Neural progenitor cell (in vitro differentiated cells): ENCODE measurements at places on chromosomes 2 and 18. TPM values are rescaled to one million over a fixed set of nuclear protein-coding genes. Genes with fewer than 3 reads are reported as not detected.

DNA sequence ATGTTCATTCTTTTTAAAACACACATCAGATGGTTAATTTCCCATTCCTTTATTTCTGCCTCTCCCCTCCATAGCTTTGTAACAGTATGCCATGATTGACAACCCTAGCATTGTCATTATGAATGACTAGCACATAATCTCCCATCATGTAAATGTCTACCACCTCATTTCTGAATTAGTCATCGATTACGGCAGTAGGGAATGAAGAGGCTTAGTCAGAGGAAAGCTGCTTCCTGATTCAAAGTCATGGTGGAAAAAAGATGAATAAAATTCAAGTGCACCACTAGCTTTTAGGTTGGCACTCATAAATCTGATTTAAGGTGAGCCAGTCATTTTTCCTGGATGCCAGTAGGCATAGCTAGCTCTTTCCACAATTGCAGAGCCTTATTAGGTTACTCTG, 19.1 kb upstream of the ACMSD start:
- DNase-seq, result no peak

DNA sequence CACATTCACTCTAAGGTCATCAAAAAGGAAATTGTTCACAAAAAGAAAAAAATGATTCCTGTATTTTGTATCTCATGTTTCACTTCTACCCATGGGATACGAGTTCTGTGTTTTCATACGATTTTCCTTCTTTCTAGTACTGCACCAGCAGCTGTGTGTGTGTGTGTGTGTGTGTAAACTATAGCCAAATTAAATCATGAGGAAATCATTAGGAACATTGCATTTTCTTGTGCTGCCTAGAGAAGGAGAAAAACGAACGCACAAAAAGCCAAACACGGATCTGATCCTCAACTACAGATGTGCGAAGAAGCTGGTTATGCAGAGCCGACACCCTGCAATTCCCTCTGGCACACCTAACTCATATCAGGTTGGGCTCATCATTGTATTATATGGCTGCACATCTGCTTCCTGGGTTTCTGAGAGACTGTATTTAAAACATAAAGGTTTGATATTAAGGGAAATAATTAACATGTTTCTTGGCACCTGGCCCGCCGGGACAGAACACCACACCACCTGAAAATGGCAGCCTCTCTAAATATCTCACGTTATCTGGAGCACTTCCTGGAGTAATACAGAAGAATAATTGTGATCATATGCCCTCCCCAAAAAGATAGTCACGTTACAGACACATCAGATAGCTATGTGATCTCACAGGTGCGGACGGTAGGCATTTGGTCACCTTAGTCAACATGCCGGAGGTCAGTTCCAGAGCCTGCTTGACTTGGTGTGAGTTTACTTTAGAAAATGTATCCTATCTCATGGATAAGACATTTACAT, 586.3 kb upstream of the SALL3 start:
- no peak for DNase-seq

GRCh38 chr2:28271231-28271918, 121.3 kb upstream of the FOSL2 start:
- no peak for DNase-seq

- DNase-seq, result no peak
Measured at GRCh38 chr2:149129433-149129832, 90.9 kb downstream of the LYPD6B start.

DNA sequence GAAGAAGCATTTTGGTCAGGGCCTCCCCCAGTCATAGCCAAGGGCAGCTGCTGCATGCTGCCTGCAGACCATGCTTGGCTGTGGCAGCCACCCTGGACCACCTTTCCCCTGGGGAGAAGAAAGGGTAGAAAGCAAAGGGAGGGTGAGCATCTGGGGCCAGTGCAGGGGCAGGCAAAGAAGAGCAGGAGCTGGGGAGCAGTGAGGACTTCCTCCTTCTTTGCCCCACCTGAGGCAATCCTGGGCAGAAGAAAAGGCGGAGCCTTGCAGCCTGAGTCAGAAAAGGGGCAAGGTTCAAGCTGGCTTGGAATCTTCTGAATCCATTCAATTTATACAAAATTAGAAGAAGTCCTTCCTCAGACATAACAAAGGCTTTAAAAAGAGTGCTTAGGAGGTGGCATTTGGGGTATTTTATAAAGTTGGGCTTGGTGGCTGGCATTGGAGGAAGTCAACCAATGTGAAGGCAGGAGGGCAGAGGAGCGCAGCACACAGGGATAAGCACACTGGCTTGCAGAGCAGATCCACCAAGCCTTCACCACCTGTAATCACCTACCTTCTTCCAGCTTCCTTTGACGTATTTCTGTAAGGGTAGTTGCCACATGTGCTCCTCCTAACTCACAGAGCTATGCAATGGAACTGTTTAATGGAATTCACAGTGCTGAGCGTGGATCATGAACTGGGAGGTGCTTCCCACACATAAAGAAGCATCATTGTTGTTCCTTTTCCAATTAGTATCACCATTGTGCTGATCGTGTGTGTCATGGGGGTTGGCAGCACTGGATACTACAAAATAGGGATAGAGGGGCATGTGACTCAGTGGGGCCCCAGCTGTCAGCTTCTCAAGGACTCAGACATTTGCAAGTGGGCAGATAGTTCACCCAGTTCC, 154.4 kb upstream of the EPAS1 start:
- DNase-seq, result no peak

DNA sequence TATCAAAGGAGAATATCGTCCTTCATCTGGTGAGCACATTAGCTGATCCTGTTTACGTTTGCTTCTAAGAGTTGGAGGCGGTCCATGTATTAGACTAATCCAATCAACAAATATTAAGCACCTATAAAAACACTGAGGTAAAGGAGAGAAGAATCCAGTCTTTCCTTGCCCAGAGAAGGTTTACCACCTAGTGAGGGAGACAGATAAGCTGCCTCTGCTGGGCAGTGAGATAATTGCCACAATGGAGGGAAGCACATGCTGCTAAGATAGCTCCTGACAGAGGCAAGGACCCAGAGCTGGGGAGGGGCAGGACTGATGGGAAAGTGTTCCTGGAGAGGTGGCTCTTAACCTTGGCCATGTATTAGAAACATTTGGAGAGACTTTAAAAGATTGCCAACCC, 36.7 kb upstream of the ST8SIA5 start:
- no peak for DNase-seq

GRCh38 chr2:160906878-160907277, 253.3 kb upstream of the TANK start:
- DNase-seq, result peak; percentile 27

GRCh38 chr2:163659224-163659623, 76.6 kb downstream of the FIGN start:
- no peak for DNase-seq

- no peak for DNase-seq
Measured at GRCh38 chr2:119026890-119027289, 84.9 kb downstream of the MARCO start.

DNA sequence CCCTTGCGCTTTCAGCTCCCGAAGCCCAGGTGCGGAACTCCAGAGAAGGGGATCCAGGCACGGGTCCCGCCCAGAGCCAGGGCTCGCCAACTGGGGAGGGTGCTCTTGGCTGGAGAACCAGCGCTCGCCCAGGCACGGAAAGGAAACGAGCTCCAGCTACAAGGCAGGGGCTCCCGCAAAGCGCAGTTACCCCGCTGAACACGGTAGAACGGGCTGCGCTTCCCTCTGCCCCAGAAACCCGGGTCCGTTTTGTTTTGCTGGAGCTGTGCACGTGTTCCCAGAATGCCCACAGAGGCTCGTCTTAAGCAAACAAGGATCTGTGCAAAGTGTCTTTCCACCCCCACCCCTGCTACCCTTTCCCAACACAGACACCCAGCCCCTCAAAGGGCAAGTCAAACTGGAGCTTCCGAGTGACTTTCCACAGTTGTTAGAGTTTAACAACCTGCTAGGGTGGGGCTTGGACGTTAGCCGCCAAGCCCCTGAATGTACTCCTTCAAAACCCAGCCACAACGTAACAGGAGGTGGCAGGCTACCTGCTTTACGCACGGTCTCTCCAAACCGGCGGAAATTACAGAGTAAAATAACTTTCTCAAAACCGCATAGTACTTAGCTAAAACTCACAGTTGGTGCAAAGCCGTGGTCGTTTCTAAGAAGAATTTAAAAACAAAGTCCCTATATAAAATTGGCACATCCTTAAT, 775 bp downstream of the RNF125 start:
- peak; percentile 53 for DNase-seq

DNA sequence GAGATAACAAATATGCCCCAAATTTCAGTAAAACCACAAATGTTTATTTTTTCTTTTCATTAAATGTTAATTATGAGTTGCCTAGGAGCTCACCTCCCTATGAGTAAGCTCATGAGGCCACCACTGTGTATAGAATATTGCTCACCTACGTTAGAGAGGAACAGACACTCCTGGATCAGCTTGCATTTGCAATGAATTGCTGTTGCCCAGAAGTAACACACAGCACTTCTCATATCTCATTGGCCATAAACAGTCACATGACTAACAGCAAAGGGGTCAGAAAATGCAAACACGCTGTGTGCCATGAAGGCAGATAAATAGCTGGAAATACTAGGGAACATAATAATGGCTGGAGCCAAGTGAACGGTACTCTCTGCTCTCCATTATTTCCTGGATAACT, 89.0 kb upstream of the GALNT5 start:
- DNase-seq, result no peak

GRCh38 chr2:120797421-120798221, 62.0 kb downstream of the GLI2 start:
- peak; percentile 48 for DNase-seq

GRCh38 chr2:44944952-44945612, 3.6 kb downstream of the SIX3 start:
- no peak for DNase-seq

- no peak for DNase-seq
Measured at GRCh38 chr18:319720-320119, 51.9 kb upstream of the THOC1 start.

GRCh38 chr18:9683418-9684396, 24.4 kb upstream of the RAB31 start:
- DNase-seq, result no peak

DNA sequence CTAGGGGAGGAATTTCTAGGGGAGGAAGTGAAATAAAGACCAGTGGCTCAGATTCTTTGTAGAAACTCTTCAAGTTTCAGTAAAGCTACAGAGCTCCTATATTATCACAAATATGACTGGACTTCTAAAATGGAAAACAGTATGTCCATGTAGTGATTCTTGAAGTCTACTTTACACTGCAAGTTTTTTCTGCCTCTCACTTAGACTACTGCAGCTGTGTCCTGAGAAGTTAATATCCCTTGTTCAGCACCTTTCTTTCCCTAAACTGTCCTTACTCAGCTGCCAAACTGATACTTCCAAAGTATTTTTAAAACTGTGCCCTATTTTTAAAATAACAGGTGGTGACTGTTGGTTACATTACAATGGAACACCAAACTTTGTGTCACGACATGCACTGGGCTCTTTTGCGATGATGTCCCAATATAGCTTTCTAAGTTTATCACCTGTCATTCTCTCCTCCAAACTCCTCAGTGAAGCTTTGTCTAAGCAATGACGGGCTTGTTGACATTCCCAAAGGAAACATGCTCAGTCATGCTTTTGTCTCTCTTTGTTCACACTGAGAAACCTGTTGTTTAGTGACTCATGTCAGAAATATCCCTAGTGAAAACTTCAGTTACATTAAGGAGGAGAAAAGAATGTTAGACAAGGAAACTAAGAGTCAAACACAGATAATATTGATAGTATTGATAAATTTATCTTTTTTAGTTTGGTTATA, 341.1 kb downstream of the ARL6IP6 start:
- peak; percentile 65 for DNase-seq

- peak; percentile 45 for DNase-seq
Measured at GRCh38 chr2:127196998-127197397, 23.1 kb downstream of the CYP27C1 start.

DNA sequence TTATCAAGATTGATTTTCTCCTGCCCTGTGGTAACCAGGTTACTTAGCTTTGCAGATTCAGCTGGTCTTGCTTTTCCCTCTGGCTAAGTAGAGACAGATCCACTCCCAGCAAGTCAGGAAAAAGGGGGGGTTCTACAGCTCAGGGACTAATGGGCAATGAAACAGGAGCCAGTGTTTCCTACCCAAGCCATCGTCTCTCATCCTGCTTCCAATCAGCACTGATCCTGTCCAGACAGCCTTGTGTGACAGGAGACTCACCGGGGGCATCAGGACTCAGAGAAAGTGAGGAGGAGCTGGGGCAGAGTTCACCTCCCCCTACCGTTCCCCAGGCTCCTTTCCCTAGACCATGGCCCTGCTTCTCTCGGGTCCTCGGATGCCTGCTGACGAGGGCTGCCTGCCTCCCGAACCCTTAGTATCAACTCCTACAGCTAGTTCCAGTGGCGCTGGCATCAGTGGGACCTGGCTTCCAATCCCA, 307.6 kb downstream of the ALK start:
- DNase-seq, result no peak

GRCh38 chr2:8006626-8007025, 675.2 kb upstream of the ID2 start:
- DNase-seq, result no peak

- no peak for DNase-seq
Measured at GRCh38 chr18:23650968-23651927, 11.5 kb downstream of the ANKRD29 start.

- DNase-seq, result no peak
Measured at GRCh38 chr18:75075016-75075305, 134.0 kb downstream of the PTGR3 start.

DNA sequence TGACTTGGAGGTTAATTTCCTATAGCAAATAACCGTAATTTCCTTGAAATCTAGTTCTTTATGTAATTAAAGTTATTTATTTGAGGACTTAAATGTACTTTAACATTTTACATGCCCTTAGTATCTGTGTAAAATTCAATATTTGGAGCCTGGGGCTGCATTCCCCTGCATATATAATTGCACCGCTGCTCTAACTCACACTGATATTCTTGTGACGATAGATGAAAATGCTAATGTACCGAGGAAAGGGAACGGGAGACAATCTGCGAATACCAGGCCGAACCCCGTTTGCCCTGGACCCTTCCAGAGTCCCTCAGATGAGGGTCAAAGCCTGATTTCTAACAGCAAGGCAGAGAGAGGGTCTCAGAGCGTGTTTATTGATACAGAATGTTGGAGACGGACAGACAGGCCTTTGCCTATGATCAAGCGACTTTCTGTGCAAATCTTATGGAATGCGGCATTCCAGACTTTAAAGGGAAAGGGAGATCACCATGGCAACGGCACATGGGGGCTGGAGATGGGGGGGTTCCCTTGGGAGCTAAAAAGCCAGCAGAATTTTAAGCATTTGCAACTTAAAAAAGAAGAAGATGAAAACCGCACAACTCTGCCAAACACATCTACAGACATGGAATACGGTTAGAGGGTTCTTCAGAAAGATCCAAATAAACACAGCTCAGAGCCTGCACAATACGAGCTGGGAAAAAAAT, 57.6 kb upstream of the TWIST2 start:
- no peak for DNase-seq

- no peak for DNase-seq
Measured at GRCh38 chr18:23105581-23106219, 29.6 kb upstream of the CABLES1 start.

GRCh38 chr2:100135415-100135814, 7.0 kb downstream of the AFF3 start:
- DNase-seq, result no peak

- no peak for DNase-seq
Measured at GRCh38 chr2:53755121-53755520, 12.5 kb upstream of the CHAC2 start.

The EVX2 gene
- not detected in 2 replicates for total RNA-seq

The SAG gene
- 0.03 TPM in 1 of 2 replicates, not detected in the other for total RNA-seq

The COLEC12 gene
- 2.0 and 2.1 TPM in 2 replicates for total RNA-seq

The NT5DC4 gene
- total RNA-seq, result not detected in 2 replicates

The ACKR3 gene
- 0.71 and 1.6 TPM in 2 replicates for total RNA-seq

The MALL gene
- total RNA-seq, result 1.1 and 1.4 TPM in 2 replicates

The FIGN gene
- total RNA-seq, result 27.7 and 41.1 TPM in 2 replicates

The SP5 gene
- total RNA-seq, result 3.0 and 8.5 TPM in 2 replicates

The FER1L5 gene
- 1.2 and 1.7 TPM in 2 replicates for total RNA-seq

The IL36A gene
- total RNA-seq, result not detected in 2 replicates

The M1AP gene
- 0.75 and 3.7 TPM in 2 replicates for total RNA-seq
